ENCODE measurements at places on chromosomes 16 and 17.

DNA sequence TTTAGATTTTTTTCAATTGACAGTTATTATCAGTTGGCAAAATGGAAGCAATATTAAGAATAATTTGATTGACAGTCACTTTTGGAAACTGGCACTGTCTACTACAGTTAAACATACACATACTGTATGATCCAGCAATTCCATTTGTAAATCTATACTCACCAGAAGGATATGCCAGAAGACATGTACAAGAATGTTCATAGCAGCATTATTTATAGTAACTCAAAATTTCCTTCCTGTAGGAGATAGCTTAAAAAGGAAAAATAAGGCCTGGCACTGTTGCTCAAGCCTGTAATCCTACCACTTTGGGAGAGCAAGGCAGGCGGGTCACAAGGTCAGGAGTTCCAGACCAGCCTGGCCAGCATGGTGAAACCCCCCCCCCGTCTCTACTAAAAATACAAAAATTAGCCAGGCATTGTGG is 89.3 kb downstream of the VMP1 start:
- H3K36me3 ChIP-seq, result no peaks in the 10 kb centered on the region
- peaks cover 3% of the 10 kb centered on the region for H3K4me1 ChIP-seq
- DNase-seq, result no peak
- H3K4me3 ChIP-seq, result no peak overlapping the region
- no peak overlapping the region for H3K27ac ChIP-seq

- H3K4me3 ChIP-seq, result no peak overlapping the region
- no peaks in the 10 kb centered on the region for H3K4me1 ChIP-seq
- no peak overlapping the region for H3K27ac ChIP-seq
- H3K27me3 ChIP-seq, result no peaks in the 10 kb centered on the region
Measured at GRCh38 chr17:10775058-10775457, 28.8 kb downstream of the TMEM238L start.

- peaks cover 2% of the 10 kb centered on the region for H3K27me3 ChIP-seq
- H3K4me3 ChIP-seq, result no peak overlapping the region
- no peaks in the 10 kb centered on the region for H3K4me1 ChIP-seq
Measured at GRCh38 chr17:79184219-79184618, 109.6 kb downstream of the ENGASE start.

- H3K4me1 ChIP-seq, result no peaks in the 10 kb centered on the region
- DNase-seq, result no peak
- no peak overlapping the region for H3K4me3 ChIP-seq
- no peaks in the 10 kb centered on the region for H3K27me3 ChIP-seq
Measured at GRCh38 chr17:61177351-61177750, 222.3 kb upstream of the TBX2 start.

DNA sequence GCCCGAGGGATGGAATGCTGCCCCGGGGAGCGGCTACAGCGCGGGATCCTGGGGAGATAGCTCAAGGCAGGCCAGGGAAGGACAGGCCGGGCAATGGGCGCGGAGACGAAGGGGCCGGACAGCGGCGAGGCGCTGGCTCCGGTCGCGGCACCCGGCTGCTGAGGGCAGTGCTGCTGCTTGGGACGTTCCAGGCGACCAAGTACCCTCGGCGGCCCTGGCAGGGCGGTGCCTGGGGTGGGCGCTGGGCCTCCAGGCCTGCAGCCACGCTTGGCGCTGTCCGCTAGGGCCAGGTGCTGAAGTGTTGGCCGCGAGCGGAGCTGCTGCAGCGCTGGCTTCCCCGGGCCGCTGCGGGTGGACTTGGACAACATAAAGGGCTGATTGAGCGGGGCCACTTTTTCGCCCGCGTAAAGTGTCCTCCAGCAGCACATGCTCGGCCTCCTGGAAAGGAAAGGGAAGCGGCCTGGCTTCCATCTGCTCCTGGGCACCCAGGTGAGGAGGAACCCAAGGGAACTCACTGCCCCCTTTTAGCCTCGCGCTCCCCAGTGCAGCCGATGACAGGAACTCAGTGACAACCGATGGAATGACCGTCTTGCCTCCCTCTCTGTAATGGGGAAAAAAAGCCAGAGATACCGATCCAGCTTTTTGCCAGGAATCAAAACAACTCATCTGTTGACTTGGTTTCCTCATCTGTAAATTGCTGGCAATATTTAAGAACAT is 23.7 kb downstream of the CLEC3A start:
- no peak overlapping the region for H3K27ac ChIP-seq
- peaks cover 23% of the 10 kb centered on the region for H3K27me3 ChIP-seq
- H3K4me3 ChIP-seq, result no peak overlapping the region
- DNase-seq, result no peak

DNA sequence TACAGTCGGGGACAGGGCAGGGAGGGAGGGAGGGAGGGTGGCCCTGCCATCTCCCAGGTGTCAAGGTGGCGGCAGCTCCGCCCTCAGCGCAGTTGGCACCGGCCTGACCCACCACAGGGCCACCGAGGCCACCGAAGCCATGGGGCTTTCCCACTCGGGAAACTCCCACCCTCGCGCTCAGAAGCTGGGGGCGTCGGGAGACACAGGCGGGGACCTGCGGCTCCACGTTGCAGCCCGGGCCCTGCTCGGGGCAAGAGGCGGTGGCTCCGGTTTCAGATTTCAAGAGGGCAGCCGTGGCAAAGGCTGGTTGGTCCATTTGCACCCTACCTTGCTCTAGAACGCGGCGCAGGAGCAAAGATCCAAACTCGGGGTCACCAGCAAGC is 544 bp downstream of the CYB561 start:
- peak; percentile 55 for DNase-seq
- no peaks in the 10 kb centered on the region for H3K36me3 ChIP-seq
- peaks cover 45% of the 10 kb centered on the region for H3K4me1 ChIP-seq
- peaks cover 2% of the 10 kb centered on the region for H3K27me3 ChIP-seq
- peak overlapping the region; percentile 89 for H3K27ac ChIP-seq

DNA sequence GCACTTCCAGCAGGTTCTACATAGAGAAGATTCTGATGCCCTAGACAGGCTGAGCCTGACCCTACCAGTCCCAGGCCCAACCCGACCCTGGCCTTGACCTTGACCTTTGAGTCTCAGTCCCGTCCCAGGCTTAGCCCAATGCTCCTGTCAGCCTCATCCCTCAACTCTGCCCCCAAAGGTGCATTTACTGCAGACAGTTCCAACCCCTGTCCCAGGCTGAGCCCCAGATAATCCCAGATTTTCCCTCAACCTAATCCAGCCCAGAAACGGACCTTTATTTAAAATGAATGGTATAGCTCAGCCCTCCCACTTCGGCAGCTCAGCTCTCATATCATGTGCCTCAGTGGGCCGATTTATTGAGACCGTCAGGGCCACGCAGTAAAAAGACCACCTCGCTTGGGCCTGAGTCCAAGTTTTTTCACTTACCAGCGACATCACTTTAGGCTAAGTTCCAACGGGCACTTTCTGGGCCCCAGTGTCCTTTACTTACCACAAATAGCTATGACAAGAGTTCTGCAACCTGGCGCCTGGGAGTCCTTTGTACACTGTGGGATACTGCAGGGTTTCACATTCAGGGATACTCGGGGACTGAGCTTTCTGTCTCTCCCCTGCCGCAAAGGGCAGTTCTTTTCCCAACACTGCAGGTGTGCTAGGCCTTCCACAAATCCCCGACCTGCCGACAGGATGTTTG is 89.5 kb downstream of the WSCD1 start:
- no peak for DNase-seq
- H3K27me3 ChIP-seq, result peaks cover 33% of the 10 kb centered on the region
- H3K4me1 ChIP-seq, result no peaks in the 10 kb centered on the region
- H3K4me3 ChIP-seq, result no peak overlapping the region
- no peaks in the 10 kb centered on the region for H3K36me3 ChIP-seq

- H3K27me3 ChIP-seq, result no peaks in the 10 kb centered on the region
- no peak overlapping the region for H3K4me3 ChIP-seq
- no peaks in the 10 kb centered on the region for H3K4me1 ChIP-seq
- no peak for DNase-seq
Measured at GRCh38 chr16:65713181-65713808, 591.4 kb upstream of the CDH11 start.

GRCh38 chr17:4896332-4897197 is 2.8 kb upstream of the C17orf107 start:
- peaks cover 56% of the 10 kb centered on the region for H3K36me3 ChIP-seq
- peaks cover 34% of the 10 kb centered on the region for H3K4me1 ChIP-seq
- no peaks in the 10 kb centered on the region for H3K27me3 ChIP-seq
- DNase-seq, result no peak
- H3K4me3 ChIP-seq, result no peak overlapping the region
- no peak overlapping the region for H3K27ac ChIP-seq

- no peaks in the 10 kb centered on the region for H3K27me3 ChIP-seq
- DNase-seq, result no peak
- no peak overlapping the region for H3K27ac ChIP-seq
- no peaks in the 10 kb centered on the region for H3K4me1 ChIP-seq
Measured at GRCh38 chr17:27109346-27109745, 184.6 kb upstream of the WSB1 start.

- H3K27ac ChIP-seq, result no peak overlapping the region
- H3K4me1 ChIP-seq, result no peaks in the 10 kb centered on the region
- H3K27me3 ChIP-seq, result peaks cover 9% of the 10 kb centered on the region
- H3K36me3 ChIP-seq, result no peaks in the 10 kb centered on the region
Measured at GRCh38 chr17:10614536-10615155, 42.5 kb downstream of the MYH3 start.

DNA sequence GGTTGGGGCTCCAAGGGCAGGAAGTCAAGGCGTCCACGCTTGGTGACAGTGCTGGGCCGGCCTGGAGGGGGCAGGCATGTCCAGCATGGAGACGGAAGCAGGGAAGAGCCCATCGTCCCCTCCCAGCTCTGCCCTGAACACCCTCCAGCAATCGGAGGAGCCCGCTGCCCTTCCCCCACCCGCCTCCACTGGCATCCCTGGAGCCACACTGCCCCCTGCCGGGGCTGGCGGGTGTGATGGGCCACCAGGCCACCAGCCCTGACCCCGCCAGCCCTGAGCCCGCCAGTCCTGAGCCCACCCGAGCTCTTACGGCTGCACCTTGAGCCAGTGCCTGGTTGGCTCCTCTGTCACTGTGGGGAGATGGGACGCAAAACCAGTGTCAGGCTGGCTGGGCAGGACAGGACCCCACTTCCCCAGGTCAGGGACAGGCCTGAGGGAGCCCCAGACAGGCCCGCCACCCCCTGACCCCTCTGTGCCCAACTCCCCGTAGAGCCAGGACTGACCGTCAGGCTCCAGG is 4.1 kb upstream of the CDH15 start:
- H3K4me1 ChIP-seq, result peaks cover 10% of the 10 kb centered on the region
- no peaks in the 10 kb centered on the region for H3K36me3 ChIP-seq
- H3K4me3 ChIP-seq, result no peak overlapping the region
- peaks cover 50% of the 10 kb centered on the region for H3K27me3 ChIP-seq

DNA sequence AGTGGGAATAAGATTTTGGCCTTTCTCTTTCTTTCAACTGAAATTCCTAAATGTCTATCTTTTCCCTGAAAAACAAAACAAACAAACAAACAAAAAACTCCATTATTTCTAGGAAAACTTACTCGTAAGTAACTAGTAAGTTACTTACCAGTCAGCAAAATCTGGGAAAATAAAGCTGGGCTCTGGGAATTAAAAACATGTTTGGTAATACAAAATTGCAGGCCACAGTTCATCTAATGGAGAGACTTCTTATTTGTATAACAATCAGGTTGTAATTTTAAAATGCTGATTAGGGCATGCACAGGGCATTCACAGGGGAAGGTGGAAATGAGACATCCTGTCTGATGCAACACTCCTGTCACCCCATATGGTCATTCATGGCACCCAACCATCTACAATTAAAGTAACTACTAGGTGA is 3.8 kb upstream of the WIPI1 start:
- no peak overlapping the region for H3K4me3 ChIP-seq
- H3K4me1 ChIP-seq, result peaks cover 31% of the 10 kb centered on the region
- H3K27me3 ChIP-seq, result no peaks in the 10 kb centered on the region
- no peak for DNase-seq
- H3K27ac ChIP-seq, result peak overlapping the region; percentile 51

- DNase-seq, result no peak
- H3K36me3 ChIP-seq, result peaks cover 32% of the 10 kb centered on the region
- H3K27me3 ChIP-seq, result no peaks in the 10 kb centered on the region
- H3K27ac ChIP-seq, result no peak overlapping the region
- H3K4me3 ChIP-seq, result no peak overlapping the region
Measured at GRCh38 chr16:4450931-4451519, 23.4 kb downstream of the NMRAL1 start.

Measured in T-cell (primary cell).